ENCODE measurements at places on chromosomes 12 and 14.

- DNase-seq, result no peak
These were observed at the start of gene RNASE8 for GRCh38 chr14:21057803-21058675. RNASE8 (plus strand) TSS chr14:21057822; CDS start chr14:21057893, 71 bp downstream.

DNA sequence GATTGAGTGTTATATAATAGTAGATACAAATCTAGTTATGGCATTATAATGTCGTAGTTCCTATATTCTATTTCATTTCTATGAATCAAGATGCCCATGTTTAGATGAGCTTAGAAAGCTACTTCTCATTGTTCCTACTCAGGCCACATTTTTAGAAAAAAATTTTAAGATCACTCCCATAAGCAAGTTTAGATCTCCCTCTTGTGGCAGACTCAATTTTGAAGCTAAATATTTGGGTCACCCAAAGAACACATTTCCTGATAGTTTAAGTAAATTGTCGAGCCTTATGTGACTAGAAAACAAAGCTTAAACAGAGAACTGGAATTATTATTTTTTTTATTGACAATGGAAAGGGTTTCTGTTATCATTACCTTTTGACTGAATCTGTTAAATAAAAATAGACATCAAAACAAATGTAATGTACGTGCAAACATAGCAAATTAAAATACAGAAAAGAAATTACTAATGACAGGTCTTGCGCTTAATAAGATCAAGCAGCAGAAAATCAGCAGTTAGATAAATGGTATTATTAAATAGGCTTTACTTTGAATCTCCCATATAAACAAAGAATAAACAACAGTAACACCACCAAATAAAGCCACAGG, 180.2 kb downstream of the ACSS3 start:
- DNase-seq, result peak; percentile 16

- no peak for DNase-seq
These were observed at the start of gene MGP for GRCh38 chr12:14885718-14886221. MGP (minus strand) TSS chr12:14885854; CDS start chr12:14885791, 63 bp downstream.

DNA sequence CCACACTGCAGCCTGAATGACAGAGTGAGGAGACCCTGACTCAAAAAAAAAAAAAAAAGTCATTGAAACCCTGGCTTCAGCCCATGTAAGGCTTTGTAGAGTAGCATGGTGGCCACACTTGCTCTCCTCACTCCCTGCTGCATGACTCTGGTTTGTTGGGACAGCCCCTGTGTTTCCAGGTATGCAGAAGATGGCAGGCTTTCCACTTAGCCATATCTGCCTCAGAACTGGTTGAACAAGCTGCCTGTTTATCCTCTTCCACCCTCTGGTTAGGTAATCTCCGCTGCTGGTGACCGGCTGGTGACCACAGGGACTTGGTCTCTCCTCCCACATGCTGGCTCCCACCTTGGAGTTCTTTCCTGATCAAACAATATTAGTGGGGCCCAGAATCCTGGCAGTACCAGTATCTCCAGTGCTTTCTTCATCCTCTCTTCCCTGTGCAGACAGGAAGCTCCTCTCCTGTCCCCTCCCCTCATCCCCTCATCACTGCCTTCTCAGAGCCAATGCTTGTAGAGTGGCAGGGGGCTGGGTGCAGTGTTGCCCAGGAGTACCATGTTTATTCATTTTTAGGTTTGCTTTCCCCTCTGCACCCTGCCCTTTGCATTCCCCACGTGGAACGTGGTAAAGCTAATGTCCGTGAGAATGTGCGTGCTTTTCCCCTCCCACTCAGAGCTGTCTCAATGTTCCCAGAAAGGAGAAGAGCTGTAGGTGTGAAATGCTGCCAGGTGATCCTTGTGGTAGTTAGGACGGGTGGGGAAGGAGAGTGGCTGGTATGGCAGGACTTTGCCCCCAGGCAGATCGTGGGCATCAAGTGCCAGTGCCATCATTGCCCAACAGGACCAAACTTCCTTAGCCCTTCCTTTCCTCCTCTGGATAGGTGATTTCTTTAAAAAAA, 11.3 kb downstream of the ABHD12B start:
- no peak for DNase-seq

- DNase-seq, result no peak
These were observed 101.8 kb upstream of the CCND2 start for GRCh38 chr12:4171742-4172141.

DNA sequence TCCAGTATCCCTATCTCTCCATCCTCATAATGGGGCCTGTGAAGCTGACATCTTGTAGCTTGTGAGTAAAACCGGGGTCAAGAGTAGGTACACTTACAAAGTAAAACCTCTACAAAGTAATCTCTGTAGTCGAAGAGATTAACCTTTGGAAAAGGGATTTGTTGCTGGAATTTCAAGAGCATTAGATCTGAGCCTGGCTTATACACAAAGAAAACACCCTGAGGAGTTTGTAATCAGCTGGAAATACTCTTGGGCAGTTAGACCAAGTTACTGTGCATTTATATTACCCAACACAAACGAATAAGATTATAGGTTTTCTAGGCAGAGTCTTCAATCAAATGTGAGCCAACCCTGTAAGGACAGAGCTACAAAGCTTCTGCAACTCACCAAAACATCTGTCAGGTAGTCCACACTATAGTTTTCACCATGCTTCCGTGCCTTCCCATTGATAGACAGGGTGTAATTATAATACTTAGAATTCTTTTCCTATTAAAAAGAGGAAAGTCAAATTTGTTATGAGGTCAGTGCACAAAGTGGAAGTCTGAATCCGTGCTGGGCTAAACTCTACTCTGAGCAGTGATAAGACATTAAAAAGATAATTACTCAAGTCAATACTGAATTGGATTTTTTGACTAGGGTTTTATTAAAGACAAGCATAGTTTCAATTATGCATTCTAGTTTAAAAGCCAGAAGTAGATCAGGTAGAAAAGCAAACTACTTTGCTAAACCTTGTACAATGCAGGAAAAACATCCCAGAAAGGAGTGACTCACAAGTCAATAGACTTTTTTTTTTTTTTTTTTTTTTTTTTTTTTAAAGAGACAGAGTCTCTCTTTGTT, 14.6 kb downstream of the GNS start:
- DNase-seq, result peak; percentile 65

- DNase-seq, result no peak
These were observed 8.0 kb downstream of the MMP17 start for GRCh38 chr12:131836193-131836592.

All from COLO829 (cell line).